ENCODE measurements at places on chromosomes 3 and 15.

- no peak for DNase-seq
Measured at GRCh38 chr15:63763476-63764123, 70.1 kb downstream of the HERC1 start.

DNA sequence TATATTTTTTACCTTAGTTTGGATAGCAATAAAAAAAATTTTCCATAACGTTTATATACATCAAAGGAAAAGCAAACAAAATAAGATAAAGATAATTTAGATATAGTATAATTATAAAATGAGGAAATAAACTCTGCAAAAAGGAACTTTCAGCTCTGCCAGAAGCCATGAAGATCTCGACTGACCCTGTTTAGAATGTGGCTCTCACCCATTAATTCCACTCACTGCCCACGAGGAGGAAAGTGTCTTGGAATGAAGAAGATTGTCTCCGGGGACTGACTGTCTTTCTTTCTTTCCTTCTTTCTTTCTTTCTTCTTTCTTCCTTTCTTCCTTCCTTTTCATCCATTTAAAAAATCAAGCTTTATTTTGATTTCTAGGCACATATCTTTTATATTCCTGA, 20.1 kb upstream of the PRR20G start:
- DNase-seq: no peak

DNA sequence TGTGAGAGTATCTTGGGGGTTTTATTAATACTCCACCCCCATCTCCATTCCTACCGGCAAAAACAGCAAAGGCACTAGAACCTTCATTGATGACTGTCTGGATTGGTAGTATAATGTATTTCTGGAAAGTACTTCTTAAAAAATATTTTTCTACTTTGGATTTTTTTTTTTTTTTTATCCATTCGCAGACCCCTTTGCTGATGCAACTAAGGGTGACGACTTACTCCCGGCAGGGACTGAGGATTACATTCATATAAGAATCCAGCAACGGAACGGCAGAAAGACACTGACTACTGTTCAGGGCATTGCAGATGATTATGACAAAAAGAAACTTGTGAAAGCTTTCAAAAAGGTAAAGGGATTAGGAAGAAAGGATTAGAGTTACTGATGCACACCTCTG, 1.2 kb downstream of the EIF1B start:
- no peak for DNase-seq

- DNase-seq: peak; percentile 47
Measured at GRCh38 chr3:107753494-107753893, 230.7 kb downstream of the BBX start.

DNA sequence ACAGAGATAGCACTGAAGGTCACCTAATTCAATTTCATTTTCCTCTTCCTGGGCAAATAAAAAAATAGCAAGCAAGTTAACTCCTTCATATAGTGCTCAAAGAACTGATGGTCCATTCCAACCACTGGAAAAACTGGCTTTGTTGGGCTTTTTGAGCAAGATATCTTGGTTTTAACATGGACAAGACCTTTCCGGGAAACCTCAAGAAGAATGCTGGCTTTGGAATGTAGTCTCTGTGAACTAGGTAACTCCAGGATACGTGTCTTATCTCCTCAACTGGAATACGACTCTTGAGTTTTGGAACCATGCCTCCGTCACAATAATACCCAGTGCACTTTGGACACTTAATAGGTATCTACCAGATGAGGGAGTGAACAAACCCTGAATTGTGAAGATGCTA, 36.9 kb upstream of the CRBN start:
- DNase-seq: no peak

DNA sequence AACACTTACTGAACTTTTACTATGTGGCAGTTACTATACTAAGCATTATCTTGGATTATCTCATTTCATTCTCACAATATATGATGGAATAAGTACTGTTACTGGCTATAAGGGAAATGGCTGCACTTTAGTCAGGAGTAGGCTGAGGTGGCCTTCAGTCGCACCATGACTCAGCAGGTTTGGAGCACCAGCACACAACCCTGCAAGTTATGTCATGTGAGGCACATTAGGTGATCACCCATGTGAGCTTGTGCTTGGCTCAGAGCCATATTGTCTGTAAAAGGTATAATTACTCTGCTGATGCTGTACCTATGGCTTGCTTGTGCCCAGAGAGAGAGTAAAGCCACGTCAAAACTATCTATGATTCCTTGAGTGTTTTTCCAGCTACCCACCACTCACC, 54.1 kb upstream of the TIPARP start:
- peak; percentile 50 for DNase-seq

Measured in HepG2 (cell line).